RKO (cell line): ENCODE measurements at places on chromosomes 2 and 18.

DNA sequence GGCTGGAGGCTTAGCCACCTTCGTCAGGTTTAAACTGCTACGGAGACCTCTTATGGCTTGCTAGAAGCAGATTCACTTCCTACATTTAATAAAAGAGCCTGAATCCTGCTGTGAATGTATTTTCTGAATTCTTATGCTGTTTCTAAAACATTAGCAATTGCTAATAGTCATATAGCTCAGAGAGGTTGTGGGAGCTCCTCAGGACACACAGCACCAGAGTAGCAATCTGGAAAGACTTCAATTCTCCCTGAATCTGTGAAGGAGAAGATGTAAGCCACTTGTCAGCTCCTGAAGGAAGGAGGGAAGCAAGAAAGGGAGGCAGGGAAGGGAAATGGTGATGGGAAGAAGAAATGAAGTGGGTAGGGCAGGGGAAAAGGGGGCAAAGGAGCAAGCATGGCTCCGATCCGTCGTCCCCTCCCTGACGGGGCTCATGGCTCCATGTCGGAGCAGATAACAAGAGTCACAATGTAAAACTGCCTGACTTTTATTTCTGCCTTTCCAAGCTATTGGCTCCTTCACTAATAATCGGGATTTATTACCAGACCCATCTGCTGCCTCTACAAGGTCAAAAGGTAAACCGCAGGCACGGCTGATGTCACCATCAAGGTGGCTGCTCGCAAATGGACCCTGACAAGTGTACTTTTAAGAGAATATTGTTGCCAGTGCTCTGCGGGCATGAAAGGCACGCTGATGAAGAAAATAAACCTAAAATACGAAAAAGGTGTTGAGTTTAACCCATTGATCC, 656.0 kb upstream of the SALL3 start:
- DNase-seq: no peak

- DNase-seq: no peak
These were observed 10.9 kb downstream of the PGAP1 start for GRCh38 chr2:196915507-196916189.

GRCh38 chr2:9260464-9260918, 53.9 kb downstream of the ASAP2 start:
- no peak for DNase-seq

- no peak for DNase-seq
These were observed 230.7 kb downstream of the MYO3B start for GRCh38 chr2:170408461-170409163.

DNA sequence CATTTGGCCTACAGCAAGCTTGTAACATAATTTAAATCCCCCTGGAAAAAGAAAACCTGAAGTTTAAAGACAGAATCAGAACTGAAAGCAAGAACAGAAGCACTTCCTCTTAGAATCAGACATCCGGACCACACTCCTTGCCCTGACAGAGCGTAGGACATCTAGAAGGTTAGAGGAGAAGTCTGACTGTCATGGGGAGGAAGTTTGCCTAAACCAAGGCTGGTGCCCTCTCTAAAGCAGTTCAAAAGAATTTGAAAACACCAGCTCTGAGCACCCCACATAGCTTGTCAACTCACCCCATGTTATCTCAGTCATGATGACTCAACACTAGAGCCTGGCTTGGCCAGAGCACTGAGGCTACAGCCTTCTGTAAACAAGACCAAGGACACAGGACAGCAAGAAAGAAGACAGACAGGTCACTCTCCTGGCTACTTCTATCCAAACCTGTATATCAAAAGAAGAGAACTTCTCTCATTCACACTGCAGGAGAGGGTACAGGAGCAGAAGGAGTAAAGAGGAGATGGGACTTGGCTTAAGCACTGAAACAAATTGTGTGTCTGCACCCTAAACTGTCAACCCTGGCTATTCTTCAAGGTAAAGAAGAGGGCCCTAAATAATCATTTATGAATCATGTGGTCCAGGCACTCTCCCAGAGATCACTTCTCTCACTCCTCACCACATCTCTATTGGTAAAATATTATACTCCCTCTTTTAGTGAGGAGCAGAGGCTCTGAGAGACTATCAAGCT, 198.6 kb downstream of the MEMO1 start:
- DNase-seq: peak; percentile 35

DNA sequence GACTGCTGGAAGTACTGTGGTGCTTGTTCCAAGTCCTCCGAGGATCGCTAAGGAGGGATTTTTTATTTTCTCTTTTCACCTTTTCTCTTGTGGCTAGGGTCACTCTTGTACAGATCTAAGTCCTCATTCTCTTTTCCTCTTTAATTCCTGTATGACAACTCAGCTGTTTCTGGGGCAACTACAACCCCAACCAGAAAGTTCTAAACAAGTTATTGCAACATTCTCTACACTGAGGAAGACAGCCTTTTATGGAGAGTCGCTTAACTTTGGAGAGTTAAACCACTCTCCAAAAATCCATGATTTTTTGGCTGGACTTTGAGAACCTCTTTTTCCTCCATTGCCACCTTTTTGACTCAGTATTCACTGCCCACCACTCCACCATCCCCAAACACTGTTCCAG, 74.0 kb upstream of the SESTD1 start:
- no peak for DNase-seq

DNA sequence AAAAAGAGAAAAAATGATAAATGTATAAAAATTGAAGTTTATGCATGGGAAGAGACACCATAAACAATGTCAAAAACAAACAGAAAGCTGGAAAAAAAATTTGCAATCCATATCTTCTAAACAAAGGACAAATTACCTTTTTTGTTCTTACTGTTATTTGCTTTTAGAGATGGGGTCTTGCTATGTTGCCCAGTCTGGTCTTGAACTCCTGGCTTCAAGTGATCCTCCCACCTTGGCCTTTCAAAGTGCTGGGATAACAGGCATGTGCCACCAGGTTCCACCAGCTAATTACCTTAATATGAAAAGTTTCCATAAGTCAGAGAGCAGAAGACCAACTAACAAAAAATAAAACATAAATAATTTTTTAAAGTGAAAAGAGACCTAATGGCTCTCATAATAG, 90.0 kb upstream of the SIX3 start:
- DNase-seq: no peak

GRCh38 chr2:36445185-36445866, 89.7 kb downstream of the CRIM1 start:
- DNase-seq: no peak

- DNase-seq: no peak
These were observed 45.6 kb downstream of the RAPH1 start for GRCh38 chr2:203489531-203489930.

DNA sequence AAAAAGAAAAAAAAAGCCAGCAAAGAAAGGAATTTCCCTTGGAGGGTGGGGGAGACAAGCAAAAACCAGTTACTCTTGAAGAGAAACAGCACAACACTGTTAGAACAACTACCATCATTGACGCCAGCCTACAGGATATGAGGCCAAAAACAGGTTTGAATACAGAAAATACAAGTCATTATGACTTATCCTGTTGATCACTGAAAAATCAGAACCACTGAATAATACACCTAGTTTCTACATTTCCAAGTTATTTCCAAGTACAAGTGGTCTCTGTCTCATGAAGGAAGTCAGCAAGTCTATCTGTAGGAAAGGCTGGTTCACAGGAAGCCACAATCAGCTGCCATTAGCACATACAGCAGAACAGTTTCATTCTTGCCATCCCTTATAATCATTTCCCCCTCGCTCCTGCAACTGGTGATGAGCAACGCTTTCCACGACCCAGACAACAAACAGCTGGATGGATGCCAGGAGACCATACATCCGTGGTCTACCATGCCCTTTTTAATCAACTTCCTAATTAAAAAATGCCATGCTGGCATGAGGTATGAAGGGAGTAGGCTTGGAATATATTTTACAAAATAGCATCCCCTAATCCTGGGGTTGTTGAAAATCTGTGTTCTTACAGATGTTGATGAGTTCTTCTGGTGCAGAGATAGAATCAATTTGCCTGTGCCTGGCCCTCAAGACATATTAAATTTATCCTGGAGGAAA, 10.4 kb downstream of the MYT1L start:
- DNase-seq: no peak

DNA sequence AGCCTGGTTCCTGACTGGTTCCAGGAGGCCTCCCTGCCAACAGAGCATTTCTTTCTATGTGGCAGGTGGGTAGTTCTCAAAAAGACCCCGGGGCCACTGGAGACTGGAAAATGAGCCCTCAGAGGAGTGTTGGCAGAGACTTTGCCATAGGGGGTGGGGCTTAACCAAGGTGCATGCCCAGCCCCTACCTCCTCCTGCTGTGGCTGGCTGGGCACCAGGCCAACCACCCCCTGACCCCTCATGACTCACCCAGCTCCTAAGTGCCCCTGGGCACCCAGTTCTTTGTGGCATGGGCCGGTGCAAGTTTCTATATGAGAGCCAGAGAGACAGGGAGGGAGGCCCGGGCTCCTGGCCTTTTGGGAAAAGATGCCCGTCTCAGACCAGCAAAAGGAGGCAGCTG, 98.2 kb upstream of the SMAD2 start:
- DNase-seq: no peak

DNA sequence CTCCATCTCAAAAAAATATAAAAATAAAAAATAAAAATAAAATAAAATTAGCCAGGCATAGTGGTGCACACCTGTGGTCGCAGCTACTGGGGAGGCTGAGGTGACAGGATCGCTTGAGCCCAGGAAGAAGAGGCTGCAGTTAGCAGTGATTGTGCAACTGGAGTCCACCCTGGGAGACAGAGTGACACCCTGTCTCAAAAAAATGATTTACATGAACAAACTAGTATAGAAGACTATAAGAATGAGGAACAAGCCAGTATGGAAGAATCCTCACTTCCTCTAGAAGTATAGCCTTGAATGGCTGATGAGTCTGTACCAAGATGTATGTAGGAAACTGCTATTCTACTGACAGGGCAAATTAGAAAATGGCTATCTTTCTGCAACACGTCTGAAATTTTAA, 10.9 kb downstream of the YES1 start:
- DNase-seq: no peak
